Left renal cortex interstitium (tissue), 4 donors: ENCODE measurements at places on chromosomes 16 and 17.

- DNase-seq = no peak
Observed at GRCh38 chr17:61223725-61224124, 175.9 kb upstream of the TBX2 start.

GRCh38 chr16:48680881-48681280 lies 70.9 kb upstream of the N4BP1 start:
- no peak for DNase-seq

- DNase-seq = no peak
Observed at GRCh38 chr17:49951362-49952082, 17.5 kb upstream of the DLX4 start.

DNA sequence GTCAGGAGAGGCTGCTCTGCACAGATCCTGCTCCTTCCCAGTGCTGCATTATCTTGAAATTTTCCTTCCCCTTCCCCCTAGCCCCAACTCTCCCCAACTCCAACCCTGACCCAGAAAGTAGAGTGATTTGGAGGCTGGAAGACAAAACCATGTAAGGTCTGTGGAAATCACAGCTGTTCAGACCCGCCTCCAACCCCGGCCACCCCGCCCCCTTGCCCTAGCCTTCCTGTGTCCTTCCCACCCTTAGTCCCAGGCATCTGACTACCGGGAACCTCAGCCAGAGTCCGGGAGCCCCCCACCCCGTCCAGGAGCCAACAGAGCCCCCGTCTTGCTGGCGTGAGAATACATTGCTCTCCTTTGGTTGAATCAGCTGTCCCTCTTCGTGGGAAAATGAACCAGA lies at the start of gene AOC3:
AOC3 (plus strand) TSS at position 246 of the 400 bp plus-strand sequence; CDS start at position 391, 145 bp downstream.
- no peak for DNase-seq
